ENCODE measurements at places on chromosomes 12 and 14. TPM values are rescaled to one million over a fixed set of nuclear protein-coding genes. Genes with fewer than 3 reads are reported as not detected.

PRPH gene
- not detected for polyA plus RNA-seq

RAB15 gene
- 5.5 TPM for polyA plus RNA-seq

NRL gene
- 2.9 TPM for polyA plus RNA-seq

LMNTD1 gene
- polyA plus RNA-seq, result not detected

SERPINA1 gene
- 47,972 TPM for polyA plus RNA-seq

AKAP3 gene
- 0.21 TPM for polyA plus RNA-seq

CCDC184 gene
- polyA plus RNA-seq, result 0.13 TPM

ERP27 gene
- 0.14 TPM for polyA plus RNA-seq

BCL2L14 gene
- 0.21 TPM for polyA plus RNA-seq
